Inflammatory macrophage treated with lipopolysaccharide for 1 hour (primary cell): ENCODE measurements at places on chromosomes 6 and 20.
A peak's percentile ranks its signal among the peaks of the same experiment; 100 is the strongest.

- DNase-seq: no peak
Measured at GRCh38 chr6:132805548-132805947, 7.1 kb upstream of the SLC18B1 start.

- DNase-seq: peak; percentile 80
Measured at GRCh38 chr6:148700047-148700715, 46.6 kb upstream of the UST start.

- no peak for DNase-seq
Measured at GRCh38 chr6:43644940-43645612, at the start of gene RSPH9. RSPH9 (plus strand) TSS chr6:43645036; CDS start chr6:43645099, 63 bp downstream.

DNA sequence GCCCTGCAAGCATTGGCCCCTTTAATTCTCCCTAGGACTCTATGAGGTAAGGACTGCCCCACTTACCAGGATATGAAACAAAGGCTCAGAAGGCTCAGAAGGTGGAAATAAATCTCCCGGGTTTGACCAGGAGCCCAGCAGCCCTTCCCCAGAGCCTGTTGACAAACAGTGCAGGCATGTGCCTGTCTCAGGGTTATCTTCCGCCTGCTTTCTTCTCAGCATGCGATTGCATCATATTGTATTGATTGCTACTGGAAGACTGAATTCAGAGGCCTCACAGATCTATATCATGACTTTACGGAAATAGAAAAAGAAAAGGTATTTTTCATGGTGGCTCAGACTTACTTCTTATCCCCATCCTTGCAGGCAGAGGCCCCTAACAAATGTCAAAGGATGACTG, 92.7 kb downstream of the PHACTR3 start:
- DNase-seq: no peak

DNA sequence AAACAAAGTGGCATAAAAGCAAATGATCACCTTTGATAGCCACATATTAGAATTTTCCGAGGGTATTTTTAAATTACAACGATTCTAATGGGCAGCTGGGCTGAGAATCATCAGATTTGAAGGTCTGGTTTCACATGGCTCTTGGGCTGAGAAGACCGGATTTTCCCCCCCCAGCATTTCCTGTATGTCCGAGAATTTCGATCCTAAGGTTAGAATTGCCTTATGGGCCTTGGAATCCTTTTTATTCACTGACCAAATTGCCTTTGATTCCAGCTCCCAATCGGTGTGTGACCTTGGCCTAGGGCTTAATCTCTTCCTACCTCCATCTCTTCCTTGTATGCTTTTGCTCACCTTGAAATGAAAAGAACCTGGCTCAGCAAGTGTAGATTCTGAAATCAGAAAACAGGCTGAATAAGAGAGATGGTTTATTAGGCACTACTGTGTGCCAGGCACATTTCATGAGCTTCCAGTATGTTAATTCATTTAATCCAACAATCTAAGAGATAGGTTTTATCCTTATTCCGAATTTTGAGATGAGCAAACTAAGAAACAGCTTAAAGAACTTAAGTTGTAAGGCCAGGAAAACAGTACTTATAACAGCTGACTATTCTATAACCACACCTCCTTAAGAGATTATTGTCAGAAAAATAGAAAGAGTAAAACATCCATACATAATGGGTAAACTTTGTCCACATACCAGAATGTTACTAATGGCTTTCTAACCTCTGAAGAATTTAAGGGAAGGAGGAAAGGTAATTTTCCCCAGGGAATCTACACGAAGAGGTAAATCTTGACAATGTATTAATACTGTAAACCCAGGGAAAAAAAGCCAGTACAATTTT, 39.4 kb downstream of the HFE start:
- DNase-seq: peak; percentile 12

DNA sequence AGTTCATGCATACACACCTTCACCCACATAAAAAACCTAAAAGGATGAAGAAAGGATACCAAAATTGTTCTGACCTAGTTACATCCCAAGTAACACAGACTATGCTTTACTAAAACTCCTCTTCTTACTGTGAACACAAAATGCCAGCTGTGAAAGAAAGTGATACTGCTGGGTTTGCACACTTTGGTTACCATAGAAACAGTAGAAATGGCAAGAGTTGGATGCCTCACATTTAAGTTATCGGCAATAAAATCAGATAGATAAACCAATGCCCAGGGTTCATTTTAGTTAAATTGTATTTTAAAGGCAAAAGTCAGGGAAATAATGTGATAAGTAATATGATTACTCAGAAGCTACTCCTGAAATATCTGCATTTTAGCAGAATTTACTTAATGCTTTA, 161.9 kb downstream of the CDK19 start:
- no peak for DNase-seq

- DNase-seq: no peak
Measured at GRCh38 chr20:22723659-22724058, 139.3 kb upstream of the FOXA2 start.

DNA sequence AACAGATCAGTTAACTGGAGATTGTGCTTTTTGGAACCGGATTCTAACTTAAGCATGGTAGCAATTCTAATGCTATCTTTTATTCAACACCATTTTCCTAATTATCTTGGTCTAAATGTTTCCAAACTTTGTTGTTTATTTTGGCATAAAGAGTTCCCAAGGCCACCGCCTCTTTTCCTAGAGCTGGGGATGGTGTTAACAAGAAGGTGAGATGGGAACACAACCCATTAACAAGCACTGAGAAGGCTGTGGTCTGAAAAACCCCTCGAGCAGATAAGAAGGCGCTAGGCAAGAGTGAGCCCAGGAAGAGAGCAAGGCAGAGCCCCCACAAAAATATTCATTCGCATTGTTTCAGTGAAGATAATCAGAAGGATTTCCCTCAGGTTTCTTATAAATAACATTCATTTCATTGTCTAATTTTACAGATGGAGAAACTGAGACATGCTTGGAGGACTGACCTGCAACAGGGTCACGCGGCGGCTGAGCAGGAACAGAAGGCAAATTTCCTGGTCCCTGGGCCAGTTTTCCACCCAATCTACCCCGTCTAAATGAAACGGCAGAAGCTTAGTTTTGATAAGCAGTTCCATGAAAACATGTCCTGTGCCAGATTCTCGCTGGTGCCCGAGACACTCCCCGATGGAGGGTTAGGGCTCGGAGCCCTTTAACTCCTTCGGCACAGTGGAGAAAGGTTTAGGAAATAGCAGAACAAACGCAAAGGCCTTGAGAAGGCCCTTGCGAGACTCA, 155.6 kb downstream of the FOXC1 start:
- no peak for DNase-seq

GRCh38 chr20:14568701-14569100, 231.3 kb upstream of the FLRT3 start:
- DNase-seq: no peak

GRCh38 chr20:37317994-37318640, 27.8 kb upstream of the SRC start:
- no peak for DNase-seq

GRCh38 chr6:5208471-5208971, 52.2 kb downstream of the LYRM4 start:
- DNase-seq: no peak

- DNase-seq: no peak
Measured at GRCh38 chr6:30071081-30071818, 4.3 kb downstream of the PPP1R11 start.

GRCh38 chr6:134676307-134677281, 273.3 kb downstream of the ALDH8A1 start:
- no peak for DNase-seq

DNA sequence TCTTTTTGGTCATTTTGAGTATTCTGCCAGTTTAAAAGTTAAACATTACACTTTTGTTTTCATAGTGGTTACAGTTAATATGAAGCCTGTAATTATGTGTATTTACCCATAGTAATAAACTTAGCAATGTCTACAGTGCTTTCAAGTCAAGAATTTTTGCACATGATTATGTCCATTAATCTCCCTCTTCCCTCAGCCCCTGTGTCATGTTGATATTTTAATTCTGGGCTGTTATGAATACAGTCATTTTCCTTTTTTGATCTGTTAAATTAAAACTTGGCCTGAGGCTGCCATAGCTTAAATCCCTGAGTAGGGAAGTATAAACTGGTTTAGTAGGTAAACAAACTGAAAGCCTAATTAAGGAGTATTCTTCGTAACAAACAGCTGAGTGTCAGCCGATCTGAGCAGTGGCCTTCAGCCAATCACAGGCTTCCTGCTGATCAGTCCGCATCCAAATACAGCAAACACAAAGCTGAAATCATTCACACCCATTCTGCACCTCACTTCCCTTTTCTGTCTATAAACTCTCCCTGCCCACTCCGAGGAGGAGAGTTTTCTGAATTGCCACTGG, 9.5 kb upstream of the SFT2D1 start:
- DNase-seq: peak; percentile 73

DNA sequence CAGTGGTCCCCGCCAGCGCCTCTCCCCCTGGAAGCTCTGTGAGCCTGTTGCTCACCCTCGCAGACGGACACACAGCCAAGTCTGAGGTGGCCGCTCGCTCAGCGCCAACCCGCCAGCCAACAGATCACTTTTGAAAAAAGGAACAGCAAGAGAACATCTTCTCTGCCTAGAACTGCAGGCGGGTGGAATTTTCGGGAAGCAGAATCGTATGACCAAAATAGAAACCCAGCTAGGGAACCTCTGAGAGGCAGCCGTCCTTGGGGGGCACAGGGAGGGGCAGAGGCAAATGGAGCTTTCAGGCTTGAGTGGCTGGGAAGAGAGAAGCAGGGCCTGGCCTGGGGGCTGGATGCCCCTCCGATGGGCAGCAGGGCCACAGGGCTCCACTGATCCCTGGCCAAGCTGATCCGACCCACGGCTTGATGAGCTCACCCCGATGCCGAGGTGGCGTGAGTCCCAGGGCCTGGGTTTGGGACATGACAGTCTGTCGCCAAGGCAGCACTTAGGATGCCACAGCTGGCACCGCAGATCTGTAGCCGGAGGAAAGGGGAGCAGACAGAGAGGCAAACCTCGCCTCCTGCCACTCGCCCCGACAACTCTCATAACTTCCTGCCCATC, 9.8 kb downstream of the NFATC2 start:
- DNase-seq: peak; percentile 75

GRCh38 chr6:156109713-156110112, 654.1 kb upstream of the NOX3 start:
- no peak for DNase-seq

DNA sequence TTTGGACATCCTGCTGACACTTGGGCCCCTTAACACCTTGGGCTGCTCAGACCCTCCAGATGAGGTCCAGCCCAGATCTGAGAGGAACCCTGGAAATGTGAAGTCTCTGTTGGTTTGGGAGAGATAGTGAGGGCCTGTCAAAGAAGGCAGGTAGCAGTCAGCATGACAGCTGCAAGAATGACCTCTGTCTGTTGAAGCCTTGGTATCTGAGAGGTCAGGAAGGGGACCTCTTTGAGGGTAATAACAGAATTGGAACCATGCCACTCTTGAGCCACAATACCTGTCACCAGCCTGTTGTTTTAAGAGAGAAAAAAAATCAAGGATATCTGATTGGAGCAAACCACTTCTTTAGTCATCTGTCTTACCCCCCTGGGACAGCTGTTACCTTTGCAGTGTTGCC, 4.2 kb downstream of the SYS1 start:
- no peak for DNase-seq

DNA sequence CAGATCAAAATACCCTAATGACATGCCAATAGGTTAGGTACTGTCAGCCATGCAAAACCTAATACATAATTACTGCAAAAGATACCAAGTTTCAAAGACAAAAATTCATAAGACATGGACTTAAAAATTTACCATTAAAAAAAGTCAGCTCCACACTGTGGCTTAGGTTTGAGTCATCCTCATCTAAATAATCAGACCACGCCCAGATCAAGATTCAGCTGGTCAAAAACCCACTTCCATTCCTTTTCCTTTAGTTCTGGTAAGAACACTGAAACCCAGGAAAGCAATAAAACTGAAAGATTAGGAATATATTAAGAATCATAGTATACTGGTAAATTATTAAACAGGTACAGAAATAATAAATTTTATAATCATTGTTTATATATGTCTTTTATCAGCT, 81.0 kb upstream of the ASF1A start:
- no peak for DNase-seq

- DNase-seq: no peak
Measured at GRCh38 chr20:47764154-47764733, 21.0 kb downstream of the SULF2 start.

DNA sequence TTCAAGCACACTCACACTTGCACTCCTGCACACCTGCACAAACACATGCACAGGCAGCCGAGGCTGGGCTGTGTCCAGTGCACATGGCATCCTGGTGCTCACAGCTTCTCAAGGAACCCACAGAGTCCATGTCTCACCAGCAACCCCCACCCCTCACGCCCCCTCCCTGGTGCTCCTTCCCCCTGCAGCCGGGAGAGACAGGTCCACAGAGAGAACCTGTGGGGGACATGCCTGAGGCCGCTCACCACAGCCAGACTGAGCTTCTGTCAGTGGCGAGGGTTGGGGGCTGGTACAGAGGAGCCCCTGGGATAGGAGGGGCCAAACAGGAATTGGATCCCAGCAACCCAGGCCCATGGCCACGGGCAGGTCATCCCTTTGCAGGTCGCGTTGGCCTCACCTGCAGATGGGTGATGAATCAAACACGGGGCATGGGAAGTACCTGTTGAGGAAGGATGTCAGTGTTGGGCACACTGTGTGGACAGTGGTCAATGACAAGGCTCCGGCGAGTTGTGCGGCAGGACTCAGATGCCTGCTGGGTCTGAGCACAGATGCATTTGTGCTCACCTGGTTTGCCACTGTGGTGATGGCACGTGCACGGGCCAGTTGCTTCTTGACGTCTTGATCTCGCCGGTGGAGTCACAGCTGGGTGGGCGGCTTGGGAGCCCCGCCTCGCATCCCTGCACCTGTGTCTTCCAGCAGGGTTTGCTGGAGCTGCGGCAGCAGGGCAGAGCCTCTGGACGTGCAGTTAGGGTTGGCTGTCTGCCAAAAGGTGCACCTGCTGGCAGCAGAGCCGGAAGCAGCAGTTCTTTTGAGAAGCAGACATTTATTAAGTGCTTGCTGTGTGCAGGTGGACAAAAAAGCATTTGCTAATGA, 113.0 kb downstream of the ERMARD start:
- no peak for DNase-seq

DNA sequence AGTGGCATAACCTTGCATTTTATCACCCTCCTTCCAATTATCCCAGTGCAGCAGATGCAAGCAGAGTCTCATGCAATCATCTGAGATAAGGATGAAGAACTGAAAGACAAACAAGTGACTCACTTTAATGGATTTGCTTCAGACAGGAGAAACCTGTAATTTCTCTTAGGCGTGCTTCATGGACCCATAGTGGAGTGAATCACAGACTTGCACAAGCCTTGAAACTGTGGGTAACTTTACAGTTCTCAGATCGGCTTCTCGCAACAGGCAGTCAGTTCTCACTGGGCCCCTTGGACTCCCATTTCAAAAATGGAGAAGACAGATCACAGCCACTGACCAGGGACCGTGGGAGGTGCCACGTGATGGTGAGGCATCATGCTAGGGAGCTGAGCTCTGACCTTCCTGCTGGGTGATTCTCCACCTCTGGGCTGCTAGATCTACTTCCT, at the start of gene ADGRF4:
Gene ADGRF4, plus strand, starts transcription at position 239 of the 446 bp plus-strand sequence. CDS start 8,666 bp downstream, outside the sequence.
- peak; percentile 14 for DNase-seq
